ENCODE measurements at places on chromosomes 16 and 17.

- no peak for DNase-seq
Observed at GRCh38 chr17:75980188-75981018, 1.4 kb downstream of the TEN1 start.

DNA sequence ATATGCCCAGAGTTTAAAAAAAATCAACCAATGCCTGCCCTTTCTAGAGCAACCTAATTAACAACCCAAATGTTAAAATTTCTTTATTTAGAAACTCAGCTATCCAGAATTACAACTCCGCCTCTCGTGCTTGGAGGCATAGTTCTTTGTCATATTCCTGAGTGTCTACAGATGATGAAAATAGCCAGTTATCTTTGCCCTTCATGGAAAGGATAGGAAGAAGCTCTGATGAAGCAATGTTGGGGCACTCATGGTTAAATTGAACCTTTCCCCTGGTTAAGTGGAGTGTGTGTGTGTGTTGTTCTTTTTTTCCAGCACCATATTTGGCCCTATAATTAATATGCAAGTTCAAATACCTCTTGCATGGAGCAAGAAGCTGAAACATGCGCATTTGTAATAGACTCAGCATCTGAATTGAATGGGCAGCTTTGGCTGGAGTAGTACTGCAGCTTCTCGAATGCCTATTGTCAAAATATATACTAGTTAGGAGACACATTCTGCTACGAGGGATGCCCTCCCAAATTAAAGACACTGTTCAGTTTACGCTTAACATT, 506.2 kb downstream of the WWOX start:
- DNase-seq: no peak

DNA sequence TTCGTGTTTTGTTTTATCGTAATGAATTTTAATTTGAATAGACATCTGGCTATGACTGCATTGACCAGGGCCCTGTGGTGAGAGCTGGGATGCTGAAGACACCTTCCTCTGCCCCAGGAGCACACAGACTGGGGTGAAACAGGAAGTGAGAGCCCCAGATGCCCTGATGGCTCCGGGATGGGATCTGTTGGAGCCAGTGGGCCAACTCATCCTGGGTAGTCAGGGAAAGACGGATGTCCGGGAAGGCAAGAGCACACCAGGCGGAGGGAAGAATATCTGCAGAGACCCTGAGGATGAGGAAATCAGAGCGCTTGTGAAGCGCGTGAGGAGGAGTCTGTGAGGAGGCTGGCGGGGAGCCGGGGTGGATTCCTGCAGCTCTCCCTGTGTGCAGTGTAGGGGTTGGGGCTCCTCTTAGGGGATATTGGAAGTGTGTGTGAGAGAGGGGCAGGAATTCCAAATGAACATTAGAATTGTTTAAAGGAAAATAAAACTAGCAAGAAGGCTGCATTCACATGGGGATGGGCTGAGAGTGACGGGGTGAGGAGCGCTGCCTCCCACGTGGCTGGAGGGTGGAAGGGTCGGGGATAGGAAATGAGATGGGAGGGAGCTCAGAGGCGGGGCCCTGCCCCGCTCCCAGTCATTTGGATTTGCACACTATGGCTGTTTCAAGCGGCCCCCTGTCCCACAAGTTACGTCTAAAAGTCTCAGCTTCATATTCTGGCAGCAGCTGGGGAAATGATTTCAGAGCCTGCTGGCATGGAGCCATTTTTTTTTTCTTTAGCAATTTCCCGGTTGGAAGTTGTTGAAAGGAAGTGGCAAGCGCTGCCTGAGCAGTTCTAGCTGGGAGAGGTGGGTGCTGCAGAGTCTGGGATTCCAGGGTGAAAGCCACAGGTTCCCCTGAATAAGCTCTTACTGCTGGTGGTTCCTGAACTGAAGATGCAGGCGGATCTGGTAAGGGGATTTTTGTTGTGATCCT, 71.2 kb upstream of the LGALS9 start:
- no peak for DNase-seq

DNA sequence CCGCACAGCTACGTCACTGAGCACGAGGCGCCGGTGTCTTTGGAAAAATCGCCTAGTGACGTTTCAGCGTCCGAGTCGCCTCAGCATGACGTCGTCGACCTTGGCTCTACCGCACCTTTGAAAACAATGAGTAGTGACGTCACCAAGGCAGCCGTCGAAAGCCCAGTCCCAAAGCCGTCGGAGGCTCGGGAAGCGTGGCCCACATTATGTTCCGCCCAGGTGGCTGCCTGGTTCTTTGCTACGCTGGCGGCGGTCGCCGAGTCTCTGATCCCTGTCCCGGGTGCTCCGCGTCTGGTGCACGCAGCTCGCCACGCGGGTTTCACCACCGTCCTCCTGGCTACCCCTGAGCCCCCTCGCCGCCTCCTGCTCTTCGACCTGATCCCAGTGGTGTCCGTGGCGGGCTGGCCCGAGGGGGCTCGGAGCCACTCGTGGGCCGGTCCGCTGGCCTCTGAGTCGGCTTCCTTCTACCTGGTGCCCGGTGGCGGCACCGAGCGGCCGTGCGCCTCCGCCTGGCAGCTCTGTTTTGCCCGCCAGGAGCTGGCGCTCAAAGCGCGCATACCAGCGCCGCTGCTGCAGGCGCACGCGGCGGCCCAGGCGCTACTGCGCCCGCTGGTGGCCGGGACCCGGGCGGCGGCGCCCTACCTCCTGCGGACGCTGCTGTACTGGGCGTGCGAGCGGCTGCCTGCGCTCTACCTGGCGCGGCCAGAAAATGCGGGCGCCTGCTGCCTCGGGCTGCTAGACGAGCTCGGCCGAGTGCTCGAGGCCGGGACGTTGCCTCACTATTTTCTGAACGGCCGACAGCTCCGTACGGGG, 1.5 kb downstream of the TMEM102 start:
- DNase-seq: peak; percentile 84

- DNase-seq: no peak
Observed at GRCh38 chr17:77343031-77343800, 202.4 kb downstream of the SEC14L1 start.

- DNase-seq: no peak
Observed at GRCh38 chr17:80389011-80389995, 25.7 kb upstream of the ENDOV start.

GRCh38 chr17:79094261-79094660, 19.6 kb downstream of the ENGASE start:
- no peak for DNase-seq

GRCh38 chr16:27795992-27796614, 246.2 kb downstream of the KATNIP start:
- DNase-seq: no peak

- no peak for DNase-seq
Observed at GRCh38 chr17:36070427-36070826, 6.4 kb downstream of the CCL18 start.

Data from type B pancreatic cell (in vitro differentiated cells).